ENCODE measurements at places on chromosomes 2 and 18.

DNA sequence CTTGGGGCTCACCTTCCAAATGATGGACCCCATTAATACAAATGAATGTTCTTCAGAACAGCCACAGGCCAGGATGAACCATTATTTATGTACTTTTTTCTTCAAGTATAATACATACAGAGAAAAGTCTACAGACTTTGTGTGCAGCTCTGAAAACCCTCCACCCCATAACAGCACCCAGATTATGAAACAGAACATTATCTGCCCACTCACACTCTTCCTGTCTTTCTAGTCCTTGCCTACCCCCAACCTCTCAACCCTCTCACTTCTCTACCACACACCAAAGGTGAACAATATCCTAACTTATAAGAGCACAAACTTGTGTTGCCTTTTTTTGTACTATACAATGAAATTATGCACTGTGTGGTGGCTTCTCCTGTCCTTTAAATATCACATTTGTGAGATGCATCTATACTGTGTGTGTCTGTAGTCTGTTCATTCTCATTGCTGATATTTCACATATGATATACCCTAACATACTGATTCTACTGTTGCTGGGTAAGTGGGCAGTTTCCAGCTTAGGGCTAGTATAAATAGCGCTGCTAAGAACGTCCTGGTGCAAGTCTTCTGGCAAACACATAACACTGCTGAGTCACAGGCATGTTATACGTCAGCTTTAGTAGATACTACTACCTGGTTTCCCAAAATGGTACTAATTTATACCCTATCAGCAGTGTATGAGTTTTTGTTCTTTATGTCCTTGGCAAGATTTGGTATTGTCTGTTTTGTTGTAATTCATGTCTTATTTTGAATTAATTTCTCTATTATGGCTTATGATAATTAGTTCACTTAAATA, 1.0 kb upstream of the NPHP1 start:
- no peak for DNase-seq

DNA sequence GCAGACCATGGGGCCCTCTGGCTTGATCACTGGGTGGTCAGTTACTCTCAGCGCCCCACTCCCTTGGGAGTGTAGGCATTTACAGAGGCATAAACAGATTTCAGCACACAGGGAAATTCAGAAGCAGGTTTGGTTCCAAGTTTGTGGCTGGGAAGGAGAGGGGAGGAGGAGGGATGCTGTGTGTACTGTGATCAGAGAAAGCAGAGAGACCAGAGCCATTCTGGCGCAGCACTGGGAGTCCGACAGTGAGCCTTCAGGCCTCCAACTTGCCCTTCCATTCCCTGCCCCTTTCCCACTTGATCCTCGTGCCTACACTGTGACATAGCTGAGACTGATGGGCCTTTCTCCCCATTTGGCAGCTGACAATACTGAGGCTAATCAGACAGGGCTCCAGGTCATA, 47.8 kb upstream of the LOXHD1 start:
- DNase-seq, result no peak

GRCh38 chr2:122164964-122165363, 409.5 kb downstream of the TSN start:
- no peak for DNase-seq

DNA sequence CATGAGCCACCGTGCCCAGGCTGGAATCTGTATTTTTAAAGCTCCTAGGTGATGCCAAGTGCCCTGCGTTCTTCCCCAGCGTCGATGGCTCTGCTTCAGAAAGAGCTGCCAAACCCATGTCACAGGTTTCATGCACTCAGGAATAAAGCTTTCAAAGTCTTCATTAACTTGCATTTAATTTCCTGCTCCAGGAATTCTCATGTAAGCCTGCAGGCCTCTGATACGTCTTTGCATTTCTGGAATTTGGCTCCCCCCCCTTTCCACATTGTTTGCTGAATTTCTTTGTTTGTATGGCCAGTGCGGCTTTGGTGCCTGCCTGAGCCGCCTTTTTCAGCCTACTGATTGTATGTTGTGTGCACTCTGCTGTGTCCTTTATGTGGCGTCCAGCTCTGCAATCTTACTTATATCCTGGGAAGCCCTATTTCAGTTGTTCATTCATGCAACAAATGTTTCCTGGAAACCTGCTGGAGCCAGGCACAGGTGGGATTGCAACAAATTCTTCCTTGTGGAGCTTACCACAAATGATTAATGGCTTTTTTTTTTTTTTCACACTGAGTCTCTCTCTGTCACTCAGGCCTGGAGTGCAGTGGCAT, 17.9 kb upstream of the OTOF start:
- DNase-seq, result no peak

DNA sequence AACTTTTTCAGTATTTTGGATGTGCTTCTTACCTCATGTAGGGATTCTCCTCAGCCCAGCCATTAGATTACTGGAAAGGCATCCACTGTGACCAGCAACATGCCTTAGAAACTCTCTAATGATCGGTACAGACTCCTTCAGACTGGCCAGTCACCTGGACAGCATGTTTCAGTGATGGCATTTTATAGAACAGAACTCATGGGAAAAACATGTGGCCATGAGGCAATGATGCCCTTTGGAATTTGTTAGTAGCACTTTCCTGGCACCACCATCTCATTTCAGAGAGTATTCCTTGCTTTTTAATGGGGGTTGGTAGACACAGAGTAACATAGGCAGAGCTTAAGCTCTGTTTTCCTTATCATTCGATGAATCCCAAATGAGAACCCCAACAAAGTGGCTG, 72.1 kb upstream of the FAM98A start:
- no peak for DNase-seq

DNA sequence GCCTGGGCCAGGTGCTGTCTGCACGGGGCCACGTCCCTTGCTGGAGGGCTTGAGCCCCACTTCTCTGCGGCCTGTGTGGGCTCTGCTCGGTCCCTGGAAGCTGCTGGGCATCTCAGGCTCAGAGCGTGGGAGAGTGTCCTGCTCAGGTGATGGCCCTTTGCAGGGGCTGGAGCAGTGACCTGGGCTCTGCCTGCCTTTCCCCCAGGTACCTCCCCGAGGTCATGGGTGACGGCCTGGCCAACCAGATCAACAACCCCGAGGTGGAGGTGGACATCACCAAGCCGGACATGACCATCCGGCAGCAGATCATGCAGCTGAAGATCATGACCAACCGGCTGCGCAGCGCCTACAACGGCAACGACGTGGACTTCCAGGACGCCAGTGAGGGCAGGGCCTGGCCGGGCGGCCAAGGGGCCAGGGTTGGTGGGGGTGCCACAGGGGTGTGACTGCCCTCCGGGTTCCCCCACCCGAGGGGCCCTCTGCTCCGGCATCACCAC, 29.9 kb downstream of the GPC1 start:
- peak; percentile 11 for DNase-seq

- DNase-seq, result no peak
Observed at GRCh38 chr2:10223471-10223870, 79.2 kb upstream of the HPCAL1 start.

DNA sequence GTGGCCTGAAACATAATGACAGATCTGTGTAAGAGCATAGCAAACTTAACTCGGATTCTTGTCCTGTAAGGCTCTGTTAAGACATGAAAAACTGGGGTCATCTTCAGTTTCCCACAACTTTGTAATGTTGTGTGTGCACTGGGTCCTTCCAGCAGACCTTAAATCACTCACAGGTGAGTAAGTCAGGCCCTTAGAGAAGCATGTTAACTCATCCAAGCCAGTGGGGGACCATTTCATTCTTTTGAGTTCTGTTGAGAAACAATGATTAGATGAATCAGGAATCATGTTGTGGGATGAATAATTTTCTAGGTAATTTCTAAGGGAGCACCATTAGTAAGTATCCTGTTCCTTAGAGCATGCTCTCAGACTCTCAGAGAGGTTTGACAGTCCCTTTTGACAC, 167.1 kb downstream of the ESCO1 start:
- no peak for DNase-seq

GRCh38 chr2:64534363-64534762, 10.2 kb downstream of the AFTPH start:
- no peak for DNase-seq

- DNase-seq, result no peak
Observed at GRCh38 chr2:236078297-236079255, 89.6 kb downstream of the GBX2 start.

- DNase-seq, result peak; percentile 33
Observed at GRCh38 chr2:38666556-38666910, 619 bp downstream of the GALM start.

Measured in activated CD4-positive, alpha-beta memory T cell treated with anti-CD3 and anti-CD28 coated beads, Interleukin-2, amount 10 ng/mL, durations not matched to agents 7 days and 5 days (primary cell).